Activated T-cell treated with anti-CD3 and anti-CD28 coated beads for 4 hours (primary cell): ENCODE measurements at places on chromosomes 3 and 15.

GRCh38 chr3:72289692-72290071, 504.7 kb upstream of the PROK2 start:
- no peak for DNase-seq

GRCh38 chr15:60898896-60899295, 330.2 kb downstream of the RORA start:
- no peak for DNase-seq

- no peak for DNase-seq
These were observed 50.3 kb upstream of the ACTL6A start for GRCh38 chr3:179512378-179512777.

- no peak for DNase-seq
These were observed 941 bp downstream of the CBLB start for GRCh38 chr3:105867712-105868430.

DNA sequence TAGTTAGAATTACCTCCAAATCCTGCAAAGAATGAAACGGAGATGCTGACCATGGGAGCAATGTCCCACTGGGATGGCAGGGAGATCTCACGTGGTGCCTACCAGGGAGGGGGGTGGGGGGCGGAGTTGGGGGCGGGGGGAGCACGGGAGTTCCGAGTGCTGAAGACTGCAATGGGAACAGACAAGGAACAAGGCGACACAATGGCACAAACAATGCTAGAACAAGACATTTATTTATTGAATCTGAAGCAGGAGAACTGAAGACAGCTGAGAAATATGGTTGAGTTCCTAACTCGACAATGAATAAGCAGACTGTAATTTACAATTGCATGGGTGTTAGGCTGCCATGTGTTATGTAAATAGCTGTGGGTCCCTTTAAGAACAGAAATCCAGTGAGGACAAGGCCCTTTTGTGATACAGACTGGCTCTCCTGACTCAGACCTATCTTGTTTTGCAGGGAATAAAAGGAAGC, 91.2 kb downstream of the AQP9 start:
- no peak for DNase-seq

DNA sequence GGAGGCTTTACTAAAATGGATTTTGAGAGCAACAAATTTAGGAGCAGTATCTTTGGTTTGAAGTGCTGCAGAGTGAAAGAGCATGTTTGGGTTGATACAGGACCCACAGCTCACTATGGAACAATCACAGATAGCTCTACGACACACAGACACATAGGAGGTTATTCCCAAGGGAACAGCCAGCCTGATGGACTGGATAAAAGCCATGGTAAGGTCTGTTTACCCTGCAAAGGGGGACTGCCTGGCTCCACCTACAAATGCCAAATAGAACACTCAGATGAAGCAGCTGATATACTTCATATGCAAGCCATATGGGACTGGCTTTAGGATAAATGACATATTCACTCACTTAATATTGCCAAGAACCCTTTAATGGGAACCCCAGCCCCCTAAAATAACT, 75.4 kb downstream of the CDC25A start:
- no peak for DNase-seq
